Small intestine (tissue), 16 donors: ENCODE measurements at places on chromosomes 7 and 10. TPM values are rescaled to one million over a fixed set of nuclear protein-coding genes. Genes with fewer than 3 reads are reported as not detected.
A peak's percentile ranks its signal among the peaks of the same experiment; 100 is the strongest.

- no peak for DNase-seq
These were observed 10.4 kb downstream of the TAX1BP1 start for GRCh38 chr7:27750316-27750715.

DNA sequence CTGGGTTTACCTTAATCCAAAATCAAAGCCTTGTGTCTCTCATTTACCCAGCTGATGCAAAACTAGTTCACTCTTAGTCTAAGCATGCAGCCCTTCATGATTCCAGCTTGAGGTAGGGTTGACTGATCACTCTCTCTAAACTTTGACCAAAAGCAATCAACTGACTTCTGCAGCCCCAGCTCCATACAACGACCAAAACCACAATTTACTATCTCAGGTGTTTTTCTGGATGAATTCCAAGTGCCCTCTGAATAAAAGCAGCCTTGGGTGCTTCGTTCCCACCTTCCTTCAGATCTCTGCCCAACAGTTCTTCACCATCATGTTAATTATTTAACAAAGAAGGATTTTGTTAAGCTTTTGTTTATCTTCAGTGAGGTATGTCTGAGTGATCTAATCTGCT, 62.6 kb downstream of the CCDC6 start:
- peak; percentile 44 for DNase-seq

DNA sequence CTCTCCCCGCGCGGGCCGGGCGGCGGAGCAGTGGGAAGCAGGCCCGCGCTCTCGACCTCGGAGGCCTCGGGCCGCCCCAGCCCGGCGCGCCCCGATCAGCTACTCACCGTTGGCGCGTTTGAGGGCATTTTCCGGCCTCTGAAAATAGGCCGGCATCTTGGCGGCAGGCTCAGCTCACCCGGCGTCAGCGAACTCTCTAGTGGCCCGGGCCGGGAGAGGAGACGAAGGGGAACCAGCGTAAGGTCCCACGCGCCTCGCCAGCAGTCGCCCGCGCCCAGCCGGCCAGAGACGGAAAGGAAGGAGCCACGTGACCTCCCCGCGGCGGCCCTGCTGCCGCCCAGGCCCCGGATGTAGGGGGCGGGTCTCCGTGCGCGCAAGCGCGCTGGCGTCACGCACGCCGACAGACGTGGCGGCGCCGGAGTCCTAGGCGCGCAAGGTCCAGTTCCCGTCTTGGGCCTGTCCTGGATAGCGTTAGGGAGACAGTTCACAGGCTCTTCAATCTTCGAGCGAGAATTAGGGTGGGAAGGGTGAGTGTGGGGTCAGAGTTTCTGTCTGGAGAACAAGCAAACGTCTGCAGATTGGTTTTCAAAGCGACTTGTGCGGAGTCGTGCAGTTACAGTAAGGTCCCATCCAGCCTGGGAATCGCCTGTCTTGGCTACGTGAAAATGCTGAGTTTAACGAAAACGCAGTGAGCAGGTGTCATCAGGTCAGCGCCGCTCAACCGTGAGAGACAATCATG, at the start of gene EIF3A:
Gene EIF3A (minus strand): TSS at position 297 of the 739 bp plus-strand sequence. CDS start 141 bp downstream, at position 156.
- DNase-seq = peak; percentile 91

- no peak for DNase-seq
These were observed 31.1 kb downstream of the CCDC172 start for GRCh38 chr10:116355341-116355740.

DNA sequence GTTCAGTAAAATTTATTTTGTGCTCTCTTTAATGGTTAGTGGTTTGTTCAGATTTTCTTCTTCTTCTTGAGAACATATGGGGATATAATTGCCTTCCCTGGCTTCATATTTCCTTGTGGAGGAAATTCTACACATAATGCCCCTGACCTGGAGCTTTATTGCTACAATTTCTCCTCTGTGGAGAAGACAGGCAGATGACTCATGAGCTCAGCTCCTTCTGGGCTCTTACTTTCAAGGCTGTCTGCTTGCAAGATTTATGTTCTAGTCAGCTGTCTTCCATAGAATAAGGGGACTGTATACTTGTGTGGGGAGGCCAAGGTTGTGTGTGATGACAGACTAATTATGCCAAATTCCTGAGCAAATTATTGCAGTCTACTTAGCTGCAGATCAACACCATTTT, 1.6 kb downstream of the LRRD1 start:
- DNase-seq = peak; percentile 72

GRCh38 chr7:46513447-46513848, 592.4 kb upstream of the IGFBP3 start:
- no peak for DNase-seq

GRCh38 chr10:75181073-75181472, 29.5 kb upstream of the VDAC2 start:
- DNase-seq = no peak

The ZNF12 gene
- polyA plus RNA-seq = 34.5 TPM

The DMBT1 gene
- 12.2 TPM for polyA plus RNA-seq

The RASA4B gene
- polyA plus RNA-seq = 58.4 TPM

The SLC18A3 gene
- polyA plus RNA-seq = not detected

The TAS2R16 gene
- polyA plus RNA-seq = not detected

The CDC14C gene
- 0.03 TPM for polyA plus RNA-seq

The CYP51A1 gene
- polyA plus RNA-seq = 15.7 TPM

The PYROXD2 gene
- polyA plus RNA-seq = 12.2 TPM

The MTERF1 gene
- polyA plus RNA-seq = 19.6 TPM

The MDFIC gene
- 10.5 TPM for polyA plus RNA-seq

The HABP2 gene
- polyA plus RNA-seq = 0.89 TPM
